ENCODE measurements at places on chromosomes 4 and X.

- DNase-seq, result no peak
Observed at GRCh38 chr4:99809326-99809725, 7.3 kb upstream of the DAPP1 start.

- no peak for DNase-seq
Observed at GRCh38 chr4:117010671-117011070, 74.7 kb downstream of the TRAM1L1 start.

DNA sequence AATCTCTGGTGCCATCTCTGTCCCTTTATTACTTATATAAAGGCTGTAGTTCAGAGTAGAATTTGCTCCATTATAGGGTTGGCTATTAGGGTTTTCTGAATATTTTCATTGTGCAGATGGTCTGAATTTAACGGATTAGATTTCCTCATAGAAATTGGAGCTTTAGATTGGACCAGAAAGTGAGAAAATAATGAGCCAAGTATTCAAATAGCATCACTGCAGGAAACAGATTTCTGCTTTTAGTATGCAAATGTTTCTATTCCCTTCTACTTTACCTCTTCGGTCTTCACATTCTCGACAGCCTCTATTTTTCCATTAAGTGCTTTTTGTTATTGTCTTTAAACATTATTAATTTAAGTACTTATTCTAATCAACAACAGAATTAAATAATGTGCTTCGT lies 55.4 kb downstream of the TRIM2 start:
- DNase-seq, result no peak

DNA sequence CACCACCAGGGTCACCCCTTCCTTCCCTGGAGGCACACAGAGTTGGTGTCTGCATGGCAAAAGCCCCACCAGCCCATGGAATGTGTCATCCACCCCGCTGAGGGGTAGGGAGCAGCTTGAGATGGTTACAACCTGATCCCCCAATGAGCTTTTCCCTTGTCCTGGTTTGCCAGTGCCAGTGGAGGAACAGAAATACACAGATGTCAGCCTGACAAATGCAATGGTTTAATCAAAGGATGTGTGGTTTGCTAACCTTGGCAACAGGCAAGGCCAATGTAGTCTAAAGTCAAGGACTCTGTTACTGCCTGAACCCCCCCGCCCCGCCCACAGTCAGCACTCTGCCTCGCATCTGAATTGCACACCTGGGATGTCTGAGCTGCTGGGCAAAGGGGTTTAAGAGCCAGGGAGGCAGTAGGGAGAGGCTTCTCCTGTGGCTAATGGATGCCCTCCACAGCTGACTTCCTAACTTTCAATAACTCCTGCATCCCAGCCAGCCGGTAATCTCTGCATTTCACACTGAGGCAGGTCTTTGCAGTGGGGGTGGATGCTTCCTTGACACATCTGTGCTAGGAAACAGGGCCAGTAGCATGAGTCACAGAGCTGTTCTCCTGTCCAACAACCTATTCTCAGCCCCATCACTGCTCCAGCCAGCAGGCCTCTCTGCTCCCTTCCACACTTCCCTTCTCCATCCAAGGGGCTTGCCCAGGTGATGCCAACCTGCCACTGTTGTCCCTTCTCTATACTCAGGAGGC lies 137.5 kb downstream of the AMMECR1 start:
- no peak for DNase-seq

GRCh38 chr4:112564706-112565270 lies 48.8 kb upstream of the NEUROG2 start:
- no peak for DNase-seq

DNA sequence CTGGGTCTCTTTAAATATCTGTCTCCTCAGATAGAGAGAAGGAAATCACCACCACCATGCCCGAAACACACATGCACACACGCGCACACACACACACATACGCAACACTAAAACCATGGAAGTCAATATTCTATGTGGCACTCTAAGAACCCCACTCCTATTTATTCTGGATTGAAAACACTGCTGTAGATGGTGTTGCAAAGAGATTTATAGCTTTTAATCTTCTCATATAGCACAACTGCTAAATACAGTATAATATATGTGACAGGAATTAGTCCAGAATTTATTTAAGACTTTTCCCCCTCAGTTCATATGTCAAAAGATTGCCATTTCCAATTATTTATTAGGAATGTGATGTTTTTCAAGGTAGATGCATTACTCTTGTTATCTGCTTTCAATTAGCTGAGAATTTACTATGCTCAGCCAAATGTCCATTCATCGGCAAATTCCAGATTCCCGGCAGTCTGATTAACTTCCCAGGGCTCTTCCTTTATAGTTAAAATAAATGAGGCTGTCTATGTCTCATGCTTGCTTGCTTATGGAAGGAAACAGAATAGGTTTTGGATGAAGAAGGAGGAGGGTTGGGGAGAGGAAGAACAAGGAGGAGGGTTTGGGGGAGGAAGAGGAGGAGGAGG lies 115.4 kb upstream of the NDP start:
- no peak for DNase-seq

GRCh38 chr4:186074189-186074588 lies 5.2 kb downstream of the TLR3 start:
- no peak for DNase-seq

DNA sequence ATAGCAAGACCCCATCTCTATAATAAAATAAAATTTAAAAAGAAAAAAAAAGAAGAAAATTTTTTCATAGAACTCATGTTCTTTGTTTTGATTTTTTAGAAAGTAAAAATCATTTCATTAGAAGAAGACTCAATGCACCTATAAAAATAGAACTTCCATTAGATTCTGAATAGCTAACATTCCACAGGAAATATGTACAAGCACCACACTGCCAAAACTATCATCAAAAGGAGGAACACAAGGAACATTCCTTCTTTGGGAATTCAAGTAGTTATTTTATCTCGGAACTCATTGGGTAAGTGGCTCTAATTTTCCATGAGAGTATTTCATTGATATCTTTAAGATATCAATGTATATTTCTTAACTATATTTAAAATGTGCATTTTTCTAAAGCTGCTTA lies 157.6 kb downstream of the CAMK2D start:
- no peak for DNase-seq

GRCh38 chr4:2725380-2725779 lies 30.8 kb downstream of the TNIP2 start:
- DNase-seq, result no peak

- no peak for DNase-seq
Observed at GRCh38 chr4:84389406-84389805, 109.7 kb downstream of the NKX6-1 start.

- DNase-seq, result no peak
Observed at GRCh38 chr4:144340931-144341330, 200.4 kb upstream of the GYPA start.

DNA sequence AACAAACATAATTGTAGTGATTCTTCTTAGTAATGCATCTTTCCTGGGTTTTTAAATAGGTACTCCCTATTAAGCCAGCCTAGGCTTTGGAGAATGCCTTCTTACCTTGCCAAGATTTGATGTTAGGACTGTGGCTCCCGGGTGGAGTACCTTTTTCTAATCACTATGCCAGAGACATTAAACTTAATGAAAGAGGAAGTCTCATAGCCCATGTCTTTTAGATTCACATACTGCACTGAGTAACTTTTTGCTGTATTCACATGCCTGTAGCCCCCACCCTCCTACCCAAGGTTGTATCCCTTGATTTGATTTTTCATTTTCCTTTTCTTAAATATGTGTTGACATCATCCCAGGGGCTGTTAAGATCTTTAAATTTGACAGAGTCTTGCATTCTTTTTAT lies 104.2 kb upstream of the TLR2 start:
- DNase-seq, result no peak

- DNase-seq, result no peak
Observed at GRCh38 chr4:6204098-6204497, 3.7 kb upstream of the JAKMIP1 start.

DNA sequence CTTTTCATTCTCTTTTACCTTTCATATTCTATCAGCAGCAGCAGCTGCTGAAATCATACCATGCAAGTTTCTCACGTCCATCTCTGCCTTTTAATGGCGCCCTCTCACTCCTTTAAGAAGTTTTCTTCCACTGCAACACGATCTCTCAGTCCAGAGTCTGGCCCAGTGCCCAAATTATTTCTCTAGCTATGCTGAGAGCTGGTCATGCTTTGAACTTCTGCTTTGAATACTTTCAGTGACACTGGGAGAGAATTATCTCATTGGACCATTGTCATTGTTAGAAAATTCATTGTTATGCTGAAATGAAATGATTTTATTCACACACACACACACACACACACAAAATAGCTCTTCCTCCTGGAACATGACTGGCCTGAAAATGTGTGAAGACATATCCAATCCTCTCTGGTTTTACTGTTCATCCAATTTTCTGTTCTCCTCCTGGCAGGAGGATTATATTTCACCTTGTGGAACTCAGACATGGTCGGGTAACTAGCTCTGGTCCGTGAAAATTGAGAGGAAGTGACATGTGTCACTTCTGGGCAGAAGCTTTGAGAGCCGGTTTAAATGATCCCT lies 1.3 kb upstream of the PDHA1 start:
- no peak for DNase-seq

DNA sequence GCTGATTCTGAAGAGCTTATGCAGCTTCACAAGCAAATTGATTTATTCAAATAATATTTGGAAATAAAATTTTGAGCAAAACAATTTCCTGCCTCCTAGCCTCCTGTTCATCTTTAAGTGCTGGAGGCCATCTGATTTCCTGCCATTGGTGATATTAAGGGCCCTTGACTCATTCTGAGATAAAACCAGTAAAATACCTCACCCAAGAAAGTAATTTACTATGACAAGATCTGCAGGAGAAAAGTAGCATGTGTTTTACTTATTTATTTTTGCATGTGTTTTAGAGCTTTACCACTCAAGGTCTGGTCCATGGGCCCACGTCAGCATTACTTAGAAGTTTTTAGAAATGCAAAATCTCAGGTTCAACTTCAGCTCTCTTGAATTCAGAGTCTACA lies 67.7 kb downstream of the DCLK2 start:
- DNase-seq, result no peak

DNA sequence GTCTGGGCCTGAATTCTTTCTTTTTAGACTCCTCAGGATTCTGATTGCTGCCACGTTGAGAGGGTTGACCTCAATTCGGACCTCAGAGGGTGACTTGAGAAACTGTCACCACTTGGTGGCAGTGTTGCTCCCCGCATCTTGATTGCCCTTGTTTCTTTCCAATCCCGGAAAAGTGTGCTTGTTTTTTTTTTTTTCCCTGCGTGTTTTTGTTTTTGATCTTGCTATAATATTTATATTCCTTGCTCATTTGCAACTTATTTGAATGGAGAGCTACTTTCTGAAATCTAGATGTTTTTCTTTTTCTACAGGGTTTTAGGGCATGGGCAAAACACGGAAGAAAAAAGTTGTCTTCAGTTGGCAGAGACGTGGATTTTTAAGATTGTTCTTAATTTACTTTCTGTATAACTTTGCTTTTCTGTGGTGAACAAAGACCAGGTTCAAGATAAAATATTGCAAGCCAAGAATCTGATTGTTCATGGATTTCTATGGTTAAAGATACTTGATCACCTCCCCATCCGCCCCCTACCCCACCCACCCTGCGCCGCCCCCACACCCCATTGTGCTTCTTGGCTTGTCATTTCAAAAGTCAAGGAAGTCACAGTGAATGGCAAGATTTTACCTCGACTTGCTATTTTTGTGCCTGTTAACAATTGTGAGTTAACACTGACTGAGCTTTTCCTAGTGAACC lies 102.0 kb downstream of the PTTG2 start:
- no peak for DNase-seq

GRCh38 chr4:98996056-98996764 lies 689 bp downstream of the METAP1 start:
- DNase-seq, result no peak

- DNase-seq, result no peak
Observed at GRCh38 chr4:177264788-177265422, 44.8 kb upstream of the NEIL3 start.
